Stimulated activated memory B cell treated with anti-CD40 and anti-IgM and Interleukin-4, amounts not matched to agents 10 μg/mL and 1 μg/mL and 100 μg/mL, for 72 hours (primary cell): ENCODE measurements at places on chromosomes 5 and 9.

DNA sequence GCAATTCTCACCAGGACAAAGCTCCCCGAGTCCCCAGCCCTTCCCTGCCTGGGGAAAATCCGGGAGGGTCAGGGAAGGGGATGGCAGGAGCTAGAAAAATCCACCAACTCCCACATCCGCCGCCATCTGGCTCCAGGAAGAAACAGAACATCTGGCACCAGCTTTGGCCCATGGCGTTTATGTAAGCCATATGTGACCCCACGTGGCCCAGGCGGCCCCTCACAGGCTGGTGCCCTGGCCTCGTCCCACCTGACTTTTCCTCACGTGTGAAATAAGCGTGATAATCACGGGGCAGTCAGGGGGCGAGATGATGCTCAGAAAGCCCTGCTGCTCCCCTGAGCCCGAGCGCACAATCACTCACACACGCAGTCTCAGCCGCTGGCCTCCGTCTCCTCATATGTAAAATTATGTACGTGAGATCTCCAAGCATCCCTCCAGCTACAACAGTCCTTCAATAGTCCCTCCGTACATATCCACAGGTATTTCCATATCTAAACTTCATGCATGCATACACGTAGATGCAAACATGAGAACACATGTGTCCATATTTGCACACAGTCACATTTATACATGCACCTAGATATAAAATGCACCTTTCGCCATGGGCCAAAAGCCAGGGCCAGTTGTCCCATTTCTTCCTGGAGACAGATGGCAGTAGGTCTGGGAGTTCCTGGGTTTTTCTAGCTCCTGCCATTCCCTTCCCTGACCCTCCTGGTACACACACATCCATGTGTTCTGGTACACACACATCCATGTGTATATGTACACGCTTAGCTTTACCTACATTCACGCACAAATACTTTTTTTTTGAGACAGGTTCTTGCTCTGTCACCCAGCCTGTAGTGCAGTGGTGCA is 28.9 kb downstream of the PLPP7 start:
- H3K4me3 ChIP-seq = no peak overlapping the region
- no peak overlapping the region for H3K27ac ChIP-seq
- no peak for ATAC-seq

DNA sequence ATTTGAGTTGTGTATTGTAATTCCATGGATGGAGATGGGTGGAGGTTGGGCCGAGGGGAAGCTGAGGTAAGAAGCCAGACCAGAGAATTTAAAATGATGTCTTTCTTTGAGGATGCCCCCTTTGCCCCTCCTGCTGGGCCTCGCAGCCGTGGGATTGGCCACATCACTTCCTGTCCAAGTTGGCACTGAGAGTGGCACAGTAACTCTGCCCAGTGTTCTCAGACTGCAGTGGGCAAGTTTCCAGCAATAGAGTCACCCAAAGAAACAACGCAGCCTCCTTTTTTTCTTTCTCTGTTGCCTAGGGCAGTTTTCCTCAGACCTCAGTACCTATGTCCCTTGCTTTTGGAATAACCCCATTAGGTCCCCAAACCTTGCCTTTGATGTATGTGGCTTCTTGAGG is 306.6 kb upstream of the DMRT1 start:
- H3K4me1 ChIP-seq = peaks cover 30% of the 10 kb centered on the region
- H3K36me3 ChIP-seq = peaks cover under 1% of the 10 kb centered on the region
- no peaks in the 10 kb centered on the region for H3K27me3 ChIP-seq
- ATAC-seq = no peak
- H3K4me3 ChIP-seq = no peak overlapping the region
- no peak overlapping the region for H3K27ac ChIP-seq

- no peaks in the 10 kb centered on the region for H3K4me1 ChIP-seq
- ATAC-seq = no peak
- H3K36me3 ChIP-seq = no peaks in the 10 kb centered on the region
- H3K4me3 ChIP-seq = no peak overlapping the region
These were observed 515.6 kb upstream of the ACO1 start for GRCh38 chr9:31868830-31869229.

GRCh38 chr5:10730043-10730351 is 31.0 kb downstream of the DAP start:
- no peak for ATAC-seq
- H3K27ac ChIP-seq = peak overlapping the region; percentile 11
- no peak overlapping the region for H3K4me3 ChIP-seq
- no peaks in the 10 kb centered on the region for H3K27me3 ChIP-seq
- peaks cover 82% of the 10 kb centered on the region for H3K4me1 ChIP-seq

DNA sequence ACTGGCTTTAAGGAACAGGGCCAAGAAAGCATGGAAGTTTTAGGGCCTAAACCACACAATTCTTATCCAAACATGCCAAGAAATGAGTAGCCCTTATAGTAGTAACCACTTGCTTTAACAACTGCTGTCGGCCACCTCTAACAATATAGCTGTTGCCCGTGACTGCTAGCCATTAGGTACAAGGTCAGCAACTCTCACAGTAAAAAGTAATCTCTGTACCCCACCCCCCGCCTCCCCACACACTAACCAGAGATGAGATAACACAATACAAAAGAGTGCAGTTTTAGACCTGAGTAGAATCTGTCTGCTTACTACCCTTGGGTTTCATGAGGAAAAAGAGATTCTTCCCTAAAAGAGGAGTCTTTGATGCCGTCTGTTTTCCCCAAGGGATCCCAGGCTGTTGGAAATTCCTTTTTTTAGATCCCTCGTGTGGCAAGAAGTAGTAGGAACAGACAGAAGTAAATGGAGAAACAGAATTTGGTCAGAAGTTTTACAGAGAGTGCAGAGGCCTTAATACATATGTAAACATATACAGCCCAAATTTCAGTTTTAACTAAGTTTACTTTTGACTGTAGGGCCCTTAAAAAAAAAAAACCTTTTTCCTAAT is 94.3 kb downstream of the WDR41 start:
- H3K36me3 ChIP-seq = no peaks in the 10 kb centered on the region
- ATAC-seq = no peak
- H3K27ac ChIP-seq = no peak overlapping the region
- peaks cover 8% of the 10 kb centered on the region for H3K4me1 ChIP-seq

DNA sequence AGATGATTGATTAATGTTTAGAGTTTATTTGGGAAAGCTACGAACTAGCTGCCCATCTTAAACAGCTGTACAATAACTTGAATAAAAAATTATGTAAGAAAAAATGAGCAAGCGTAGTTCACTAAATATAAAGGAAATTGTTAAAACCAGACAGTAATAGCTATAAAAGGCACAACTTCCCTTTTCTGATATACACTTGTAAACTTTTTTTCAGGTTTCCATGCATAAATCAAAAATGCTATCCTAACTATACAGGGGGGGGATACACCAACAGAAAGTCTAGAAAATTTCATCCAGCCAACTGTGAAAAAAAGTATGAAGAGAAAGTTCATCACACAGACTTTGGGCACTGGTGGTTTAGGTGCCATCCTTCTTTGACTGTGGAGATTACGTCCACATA is 122.3 kb downstream of the NR3C1 start:
- peaks cover 16% of the 10 kb centered on the region for H3K4me1 ChIP-seq
- H3K4me3 ChIP-seq = no peak overlapping the region
- ATAC-seq = no peak

GRCh38 chr5:133164759-133165158 is 112.9 kb downstream of the HSPA4 start:
- peaks cover 7% of the 10 kb centered on the region for H3K36me3 ChIP-seq
- no peak overlapping the region for H3K4me3 ChIP-seq
- peaks cover 7% of the 10 kb centered on the region for H3K4me1 ChIP-seq
- H3K27me3 ChIP-seq = peaks cover 21% of the 10 kb centered on the region

- ATAC-seq = no peak
- no peak overlapping the region for H3K27ac ChIP-seq
- no peak overlapping the region for H3K4me3 ChIP-seq
- H3K36me3 ChIP-seq = no peaks in the 10 kb centered on the region
- H3K27me3 ChIP-seq = peaks cover 12% of the 10 kb centered on the region
- H3K4me1 ChIP-seq = peaks cover 11% of the 10 kb centered on the region
These were observed 308.3 kb downstream of the SLIT3 start for GRCh38 chr5:168992687-168993086.

GRCh38 chr5:40484495-40484894 is 195.2 kb upstream of the PTGER4 start:
- peak overlapping the region; percentile 98 for H3K27ac ChIP-seq
- H3K4me1 ChIP-seq = peaks cover 58% of the 10 kb centered on the region
- no peaks in the 10 kb centered on the region for H3K36me3 ChIP-seq
- peak; percentile 59 for ATAC-seq
- no peaks in the 10 kb centered on the region for H3K27me3 ChIP-seq
